Pancreas (tissue), 10 donors: ENCODE measurements at places on chromosomes 5 and 9.
A peak's percentile ranks its signal among the peaks of the same experiment; 100 is the strongest.

DNA sequence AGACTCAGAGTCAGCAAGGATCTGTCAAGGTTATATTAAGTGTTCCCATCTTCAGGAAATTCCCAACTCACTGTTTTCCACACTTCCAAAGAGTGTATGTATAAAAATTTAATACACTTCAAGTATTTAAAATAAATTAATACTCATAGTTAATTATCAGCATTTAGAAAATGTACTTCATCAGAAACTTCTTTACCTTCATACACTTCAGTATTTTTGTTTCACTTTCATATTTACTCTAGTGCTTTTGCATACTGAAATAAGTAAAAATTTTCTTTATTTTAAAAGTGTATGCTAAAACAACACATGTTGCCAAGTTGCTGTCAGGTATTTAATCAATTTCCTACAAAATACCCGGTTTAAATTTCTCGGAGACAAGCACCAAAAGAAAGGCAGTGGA is 16.5 kb downstream of the RICTOR start:
- no peak for DNase-seq

DNA sequence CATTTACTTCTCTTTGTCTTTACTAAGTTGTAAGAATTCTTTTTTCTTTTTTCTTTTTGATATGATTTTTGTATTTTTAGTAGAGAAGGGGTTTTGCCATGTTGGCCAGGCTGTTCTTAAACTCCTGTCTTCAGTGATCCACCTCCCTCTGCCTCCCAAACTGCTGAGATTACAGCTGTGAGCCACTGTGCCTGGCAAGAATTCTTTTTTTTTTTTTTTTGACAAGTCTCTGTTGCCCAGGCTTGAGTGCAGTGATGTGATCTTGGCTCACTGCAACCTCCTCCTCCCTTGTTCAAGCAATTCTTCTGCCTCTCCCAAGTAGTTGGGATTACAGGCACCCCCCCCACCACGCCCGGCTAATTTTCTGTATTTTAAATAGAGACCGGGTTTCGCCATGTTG is 9.9 kb downstream of the NPM1 start:
- DNase-seq: no peak

DNA sequence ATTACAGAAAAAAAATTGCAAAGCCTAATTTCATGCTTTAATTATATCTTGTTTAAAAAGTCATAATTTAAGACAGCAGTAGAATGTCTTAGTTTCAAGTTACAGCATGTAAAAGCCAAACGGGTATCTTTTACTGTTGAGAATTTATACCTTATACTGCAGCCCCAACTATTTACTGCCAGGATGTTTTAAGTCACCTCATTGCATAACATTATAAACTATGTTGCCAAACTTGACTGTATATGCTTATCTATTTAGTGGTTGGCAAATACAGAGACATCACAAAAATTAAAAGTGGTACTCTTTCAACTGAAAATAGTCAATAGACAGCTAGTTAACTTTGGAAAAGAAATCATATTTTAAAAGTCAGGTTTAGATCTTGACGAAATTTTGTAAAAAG is 119.5 kb downstream of the EDIL3 start:
- no peak for DNase-seq

DNA sequence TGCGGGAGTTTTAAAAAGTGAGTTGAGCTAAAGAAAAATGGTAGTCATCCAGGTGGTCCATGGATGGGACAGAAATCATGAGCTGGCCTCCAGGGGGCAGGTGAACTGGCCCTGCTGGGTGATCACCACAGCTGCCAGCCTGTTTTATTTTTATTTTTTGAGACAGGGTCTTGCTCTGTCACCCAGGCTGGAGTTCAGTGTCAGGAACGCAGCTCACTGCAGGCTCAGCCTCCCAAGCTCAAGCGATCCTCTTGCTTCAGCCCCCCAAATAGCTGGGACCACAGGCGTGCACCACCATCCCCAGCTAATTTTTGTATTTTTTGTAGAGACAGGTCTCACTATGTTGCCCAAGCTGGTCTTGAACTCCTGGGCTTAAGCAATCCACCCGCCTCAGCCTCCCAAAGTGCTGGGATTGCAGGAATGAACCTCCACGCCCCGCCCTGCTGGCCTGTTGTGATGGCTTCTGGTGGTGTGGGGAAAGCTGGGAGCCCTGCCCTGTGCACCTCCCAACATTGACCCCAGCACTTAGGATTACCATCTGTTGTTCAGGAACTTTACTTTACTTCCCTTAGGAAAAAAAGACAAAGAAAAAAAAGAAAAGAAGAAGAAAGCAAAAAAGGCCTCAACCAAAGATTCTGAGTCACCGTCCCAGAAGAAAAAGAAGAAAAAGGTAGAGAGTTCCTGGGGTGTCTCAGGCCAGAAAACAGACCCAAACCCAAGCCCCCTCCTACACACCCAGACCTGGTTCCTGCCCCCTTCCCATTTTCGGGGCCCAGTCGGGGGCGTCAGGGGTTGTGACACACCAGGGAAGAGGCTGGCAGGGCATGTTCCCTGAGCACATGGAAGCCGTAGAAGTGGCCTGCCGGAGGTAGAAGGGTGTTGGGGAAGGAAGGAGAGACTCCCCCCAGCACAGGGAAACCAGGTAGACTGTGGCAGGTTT is 14.7 kb downstream of the CD74 start:
- DNase-seq: no peak

DNA sequence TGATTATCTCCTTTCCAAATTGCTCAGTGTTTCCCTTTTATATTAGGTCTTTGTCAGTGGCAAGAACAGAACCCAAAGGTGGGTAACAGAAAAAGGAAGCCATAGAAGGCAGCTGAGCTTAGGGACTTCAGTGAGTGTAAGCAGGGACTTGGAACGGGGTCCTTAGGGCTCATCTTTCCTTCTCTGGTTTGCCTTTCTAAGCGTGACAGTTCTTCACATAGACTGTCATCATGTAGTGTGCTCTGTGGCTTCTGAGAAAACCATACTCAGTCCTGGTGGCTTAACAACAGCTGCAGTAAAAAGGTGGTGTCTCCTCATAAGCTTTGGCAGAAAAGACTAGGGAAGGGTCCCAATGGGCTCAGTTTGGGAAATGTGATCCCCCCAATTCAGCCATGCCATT is 108.8 kb downstream of the SLC12A2 start:
- no peak for DNase-seq

DNA sequence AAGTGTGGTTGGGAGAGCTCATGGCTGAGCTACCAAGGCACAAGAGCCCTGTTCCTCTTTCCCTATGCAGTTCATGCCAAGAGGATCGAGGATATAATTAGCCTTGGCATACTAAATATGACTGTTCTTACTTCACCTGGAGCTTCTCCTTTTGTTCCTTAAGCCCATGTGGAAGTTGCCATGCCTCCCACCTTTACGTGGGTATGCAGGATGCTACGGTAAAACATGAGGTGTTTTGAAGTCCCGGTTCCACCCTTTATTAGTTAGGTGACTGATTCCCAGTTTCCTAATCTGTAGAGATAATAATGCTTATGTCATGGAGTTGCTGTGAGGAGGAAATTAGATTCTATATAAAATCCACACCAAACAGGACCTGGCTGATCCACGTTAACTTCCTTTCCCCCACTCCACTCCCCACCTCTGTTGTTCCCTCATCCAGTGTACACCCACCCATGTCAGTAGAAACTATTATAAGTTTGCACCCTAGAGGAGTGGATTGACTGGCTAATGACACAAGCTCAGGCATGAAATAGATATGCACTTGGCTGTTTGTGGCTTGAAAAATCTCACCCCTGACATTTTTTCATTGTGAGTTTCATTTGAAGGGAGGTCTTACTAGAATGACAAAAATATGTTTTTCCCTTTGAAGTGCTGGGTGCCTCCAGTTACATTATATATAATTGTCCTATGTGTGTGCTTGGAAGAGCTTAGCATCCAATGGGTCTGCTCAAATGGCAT is 36.8 kb upstream of the SHOC1 start:
- no peak for DNase-seq

DNA sequence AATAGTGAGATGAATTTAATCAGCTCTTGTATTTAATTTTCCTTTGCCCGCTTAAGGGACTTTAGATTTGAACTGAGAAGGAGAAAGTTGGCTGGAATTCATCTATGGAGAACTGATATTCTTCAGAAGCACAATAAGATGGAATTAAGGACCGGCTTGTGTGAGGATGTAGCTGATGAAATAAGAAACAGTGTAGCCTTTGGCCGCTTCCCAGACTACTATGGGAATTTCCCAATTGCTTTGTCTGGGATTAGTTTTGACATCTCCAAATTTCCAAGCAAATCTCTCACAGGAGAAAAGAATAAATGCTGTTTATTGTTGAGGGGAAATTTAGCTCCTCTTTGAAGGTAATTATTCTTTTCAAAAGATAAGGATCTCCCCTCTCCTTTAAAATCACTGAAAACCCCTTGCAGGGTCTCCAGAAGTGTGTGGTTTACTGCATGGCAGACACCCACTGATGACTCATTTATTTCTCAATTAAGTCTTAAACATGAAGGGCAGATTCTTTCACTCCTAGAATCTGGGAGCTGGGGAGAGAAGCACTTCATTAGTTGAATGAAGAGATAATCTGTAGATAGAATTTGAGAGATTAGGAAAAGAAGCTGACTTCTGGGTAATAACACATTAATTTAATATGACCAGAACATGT is 606.5 kb upstream of the ADAMTS16 start:
- no peak for DNase-seq

- no peak for DNase-seq
Observed at GRCh38 chr5:6468104-6468503, 19.4 kb downstream of the UBE2QL1 start.

GRCh38 chr5:170302653-170303501 is 5.3 kb upstream of the LCP2 start:
- peak; percentile 51 for DNase-seq

DNA sequence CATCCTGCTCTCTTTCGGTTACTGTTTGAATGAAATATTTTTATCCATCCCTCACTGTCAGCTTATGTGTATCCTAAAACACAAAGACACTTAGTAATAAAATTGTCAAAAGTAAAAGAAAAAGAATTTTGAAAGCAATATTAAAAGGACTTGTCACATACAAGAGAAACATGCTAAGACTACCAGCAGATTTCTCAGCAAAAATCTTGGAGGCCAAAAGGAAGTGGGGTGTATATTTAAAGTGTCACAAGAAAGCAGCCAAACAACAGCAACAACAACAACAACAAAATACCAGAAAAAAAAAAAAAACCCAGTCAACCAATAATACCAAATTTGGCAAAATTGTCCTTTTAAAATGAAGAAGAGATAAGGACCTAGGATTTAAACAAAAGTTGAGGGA is 678.7 kb upstream of the TYRP1 start:
- no peak for DNase-seq

DNA sequence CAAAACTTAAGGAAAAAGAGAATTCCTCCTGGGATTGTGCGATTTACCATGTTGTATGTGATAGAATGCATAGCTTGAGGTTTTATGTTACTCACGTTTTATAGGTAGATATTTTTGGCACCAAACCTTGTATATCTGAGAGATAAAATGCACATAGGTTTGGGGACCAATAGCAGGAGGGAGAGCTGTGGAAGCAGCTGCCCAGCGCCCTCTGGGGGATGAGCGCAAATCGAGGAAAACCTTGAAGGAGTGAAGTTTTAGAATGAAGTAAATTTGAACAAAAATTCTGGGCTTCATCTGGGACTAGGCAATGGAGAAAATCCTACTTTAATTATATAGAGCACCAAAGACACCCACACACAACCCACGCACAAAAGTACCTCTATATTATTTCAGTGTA is 197.0 kb downstream of the ADCY2 start:
- DNase-seq: no peak

DNA sequence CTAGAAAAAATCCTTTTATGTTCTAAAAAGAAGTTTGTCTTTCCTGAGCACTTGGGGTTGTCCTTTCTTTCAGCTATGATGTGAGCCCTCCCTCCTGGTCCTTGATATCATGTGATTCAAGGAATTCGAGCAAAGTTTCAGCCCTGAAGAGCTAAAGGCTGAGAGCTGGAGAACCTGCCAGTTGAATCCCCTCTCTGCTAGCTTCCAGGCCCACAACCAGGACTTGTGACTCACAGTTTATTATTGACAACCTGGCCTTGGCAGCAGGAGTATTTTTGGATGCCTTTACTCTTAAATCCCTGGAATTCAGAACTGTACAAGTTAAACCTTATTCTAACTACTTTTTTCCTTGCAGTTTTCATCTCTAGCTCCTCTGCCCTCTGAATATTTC is 182.8 kb downstream of the SPOCK1 start:
- DNase-seq: peak; percentile 34

DNA sequence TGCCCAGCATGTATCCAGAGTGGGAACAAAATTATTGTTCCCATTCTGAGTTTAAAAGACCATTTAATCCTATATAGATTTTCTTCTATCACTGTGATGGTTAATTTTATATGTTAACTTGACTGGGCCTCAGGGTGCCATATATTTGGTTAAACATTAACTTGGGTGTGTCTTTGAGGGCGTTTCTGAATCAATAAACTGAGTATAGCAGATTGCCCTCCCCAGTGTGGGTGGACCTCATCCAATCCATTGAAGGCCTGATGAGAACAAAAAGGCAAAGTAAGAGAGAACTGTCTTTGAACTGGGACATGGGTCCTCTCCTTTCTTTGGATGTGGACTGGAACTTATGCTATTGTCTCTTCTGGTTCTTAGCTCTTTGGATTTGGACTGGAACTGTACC is 17.3 kb downstream of the RIOK2 start:
- DNase-seq: no peak

- no peak for DNase-seq
Observed at GRCh38 chr5:637581-638450, 25.7 kb downstream of the CEP72 start.

DNA sequence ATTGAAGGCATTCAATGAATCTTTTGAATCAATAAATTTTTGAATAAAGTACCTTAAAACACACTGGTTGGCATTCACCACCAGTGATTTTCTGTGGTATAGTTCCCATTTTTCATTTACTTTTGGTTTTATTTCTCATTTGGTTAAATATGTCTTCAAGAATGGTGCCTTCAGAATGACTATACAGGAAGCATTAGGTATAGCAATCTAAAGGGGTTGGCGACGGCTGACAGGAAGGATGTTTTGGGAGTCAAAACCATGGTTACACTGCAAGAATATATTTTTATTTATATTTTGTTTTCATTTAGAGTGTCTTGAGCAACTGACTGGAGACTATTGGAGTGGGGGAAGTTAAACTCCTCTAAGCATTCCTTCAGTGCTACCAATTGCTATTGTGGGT is 235.7 kb downstream of the HTR1A start:
- no peak for DNase-seq

- no peak for DNase-seq
Observed at GRCh38 chr9:123127512-123128075, 94.1 kb downstream of the GPR21 start.
